ENCODE measurements at places on chromosomes 12 and 14. TPM values are rescaled to one million over a fixed set of nuclear protein-coding genes. Genes with fewer than 3 reads are reported as not detected.

DNA sequence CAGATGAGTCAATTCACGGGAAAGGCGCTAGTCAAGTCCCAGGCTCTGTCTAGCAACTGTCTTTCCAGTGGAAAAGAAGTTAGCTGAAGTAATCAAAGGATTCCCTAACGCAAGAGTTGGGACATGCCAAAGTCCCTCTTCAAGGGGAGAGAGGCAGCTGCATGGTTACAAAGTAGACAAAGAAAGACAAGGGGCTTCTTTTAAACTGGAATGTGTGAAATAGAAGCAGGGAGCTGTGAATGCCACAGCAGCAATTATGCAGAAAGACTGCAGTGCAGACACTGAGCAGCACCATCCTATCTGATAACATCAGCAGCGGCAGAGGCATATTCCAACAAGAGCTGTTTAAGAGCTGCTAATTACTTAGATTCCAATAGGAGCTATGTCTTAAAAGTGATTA is 12.5 kb upstream of the CIPC start:
- DNase-seq = no peak

The SBNO1 gene
- total RNA-seq = 40.9 TPM

The TMEM233 gene
- total RNA-seq = not detected

The DBX2 gene
- total RNA-seq = not detected

DNA sequence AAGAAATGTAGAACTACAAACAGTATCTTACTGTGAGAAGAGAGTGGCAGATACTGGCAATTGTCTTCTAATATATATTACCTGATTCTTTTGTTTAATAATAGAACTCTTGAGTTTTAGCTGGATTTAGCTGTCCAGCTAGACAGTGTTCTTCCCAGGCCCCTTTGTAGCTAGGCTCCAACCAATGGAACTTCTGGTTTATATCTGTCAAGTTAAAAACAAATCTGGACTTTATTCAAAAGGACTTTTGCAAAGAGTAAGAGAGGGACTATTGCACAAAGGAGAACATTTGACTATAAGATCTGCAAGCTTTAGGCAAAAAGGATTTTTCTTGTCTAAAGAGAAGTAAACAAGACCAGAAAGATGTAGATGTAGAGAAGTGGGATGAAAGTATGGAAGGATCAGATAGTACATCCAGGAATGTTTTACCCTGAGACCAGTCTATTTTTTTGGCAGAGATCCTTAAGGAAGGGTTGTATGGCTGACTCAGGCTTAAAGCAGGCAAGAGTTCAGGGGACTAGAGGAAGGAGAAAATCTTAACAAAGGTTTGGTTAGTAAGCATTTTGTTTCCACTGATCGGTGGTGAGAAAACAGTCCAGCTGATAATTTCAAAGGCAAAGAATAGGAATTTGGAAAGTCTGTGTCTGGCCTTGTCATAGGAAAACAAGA is 111.1 kb upstream of the PLEKHA5 start:
- DNase-seq = no peak

Data from T-cell (primary cell).